ENCODE measurements at places on chromosomes 12 and 14.

GRCh38 chr12:84756961-84757360 lies 155.6 kb downstream of the SLC6A15 start:
- no peak for DNase-seq

GRCh38 chr12:16417058-16417457 lies 69.6 kb downstream of the MGST1 start:
- DNase-seq = no peak

DNA sequence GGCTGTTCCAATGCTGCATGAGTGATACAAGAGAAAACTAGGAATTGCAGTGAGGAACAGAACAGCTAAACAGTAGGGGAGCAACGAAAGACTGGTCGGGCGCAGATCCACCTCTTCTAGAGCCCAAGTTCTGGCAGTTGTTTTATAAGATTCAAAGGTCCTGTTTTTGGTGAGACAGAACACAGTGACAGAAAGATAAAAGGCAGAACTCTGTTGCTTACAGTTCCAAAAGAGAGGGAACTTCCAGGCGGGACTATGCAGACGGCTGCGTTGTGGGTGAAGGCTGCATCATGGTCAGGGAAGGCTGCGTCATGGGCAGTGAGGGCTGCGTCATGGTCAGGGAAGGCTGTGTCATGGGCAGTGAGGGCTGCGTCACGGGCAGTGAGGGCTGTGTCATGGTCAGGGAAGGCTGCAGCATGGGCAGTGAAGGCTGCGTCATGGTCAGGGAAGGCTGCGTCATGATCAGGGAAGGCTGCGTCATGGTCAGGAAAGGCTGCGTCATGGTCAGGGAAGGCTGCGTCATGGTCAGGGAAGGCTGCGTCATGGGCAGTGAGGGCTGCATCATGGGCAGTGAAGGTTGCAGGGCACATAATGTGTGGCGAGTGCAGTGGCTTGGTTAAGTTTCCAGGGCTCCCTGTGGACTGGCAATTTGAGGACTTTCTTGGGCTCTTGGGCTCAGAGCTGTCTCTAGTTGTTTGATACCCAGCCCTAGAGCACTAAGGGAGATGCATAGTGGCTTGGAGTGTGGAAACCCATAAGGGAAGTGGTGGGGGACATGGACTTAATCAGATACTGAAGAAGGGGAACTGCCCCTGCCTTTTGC lies 619.9 kb downstream of the AACS start:
- DNase-seq = no peak

DNA sequence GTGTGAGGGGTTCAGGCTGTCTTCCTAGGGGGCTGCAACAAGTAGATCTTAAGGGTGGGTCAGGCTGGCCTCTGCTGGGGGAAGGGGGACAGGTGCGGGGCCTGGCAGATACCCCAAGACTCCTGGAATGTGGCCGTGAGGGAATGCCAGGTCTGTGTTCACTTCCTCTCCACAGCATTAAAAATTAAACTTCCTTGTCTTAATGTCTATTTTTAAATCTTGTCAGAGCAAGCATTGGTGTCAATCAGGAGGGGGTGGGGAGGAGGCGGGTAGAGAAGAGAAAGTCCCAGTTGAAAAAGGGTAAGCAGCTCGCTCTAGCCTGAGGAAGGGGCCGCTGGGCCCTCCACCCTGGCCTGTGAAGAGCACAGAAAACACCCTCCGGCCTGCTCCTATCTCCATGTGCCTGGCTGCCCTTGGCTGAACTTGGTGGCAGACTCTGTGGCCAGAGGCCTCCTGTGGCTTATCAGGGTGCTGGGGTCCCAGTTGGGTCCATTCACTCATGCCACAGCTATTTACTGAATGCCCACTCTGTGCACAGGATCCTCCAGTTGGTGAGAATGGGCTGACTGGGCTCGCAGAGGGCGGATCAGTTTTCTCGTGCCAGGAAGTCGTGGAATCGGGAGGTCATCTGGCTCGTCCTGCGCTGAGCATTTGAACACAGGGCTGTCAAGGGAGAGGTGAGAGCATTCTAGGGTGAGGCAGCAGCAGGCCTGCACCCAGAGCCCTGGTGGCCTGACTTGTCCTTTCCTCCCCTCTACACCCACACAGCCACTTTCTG lies 128.8 kb downstream of the TSPAN9 start:
- DNase-seq = no peak

DNA sequence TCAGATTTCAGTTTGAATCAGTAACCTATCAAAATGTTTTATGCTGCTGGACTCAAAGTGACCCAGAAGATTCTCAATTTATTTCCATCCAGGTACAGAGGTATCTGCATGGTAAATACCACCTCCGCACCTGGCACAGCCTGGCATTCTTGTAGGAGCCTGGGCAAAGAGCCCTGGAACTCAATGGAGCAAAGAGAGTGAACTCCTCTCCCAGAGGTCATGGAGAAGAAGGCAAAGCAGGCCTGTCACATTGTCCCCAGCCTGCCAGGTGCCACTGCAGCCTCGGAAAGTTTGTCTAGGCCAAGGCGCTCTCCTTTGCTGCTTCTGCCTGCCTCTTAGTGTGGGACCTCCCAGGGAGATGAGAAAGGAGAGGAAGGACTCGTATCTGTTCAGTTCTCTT lies 319.8 kb downstream of the ZFP36L1 start:
- DNase-seq = no peak

GRCh38 chr14:77158882-77159255 lies 17.3 kb upstream of the ZDHHC22 start:
- peak; percentile 44 for DNase-seq

GRCh38 chr14:96204151-96205058 lies at the start of gene BDKRB2:
TSS of gene BDKRB2 (plus strand) at chr14:96204839. CDS start at chr14:96237108, 32,269 bp downstream.
- peak; percentile 76 for DNase-seq

GRCh38 chr14:73771848-73772638 lies 57.9 kb upstream of the PNMA1 start:
- DNase-seq = no peak

All from right atrium auricular region (tissue), 2 donors.